ENCODE measurements at places on chromosomes 3 and 15.

DNA sequence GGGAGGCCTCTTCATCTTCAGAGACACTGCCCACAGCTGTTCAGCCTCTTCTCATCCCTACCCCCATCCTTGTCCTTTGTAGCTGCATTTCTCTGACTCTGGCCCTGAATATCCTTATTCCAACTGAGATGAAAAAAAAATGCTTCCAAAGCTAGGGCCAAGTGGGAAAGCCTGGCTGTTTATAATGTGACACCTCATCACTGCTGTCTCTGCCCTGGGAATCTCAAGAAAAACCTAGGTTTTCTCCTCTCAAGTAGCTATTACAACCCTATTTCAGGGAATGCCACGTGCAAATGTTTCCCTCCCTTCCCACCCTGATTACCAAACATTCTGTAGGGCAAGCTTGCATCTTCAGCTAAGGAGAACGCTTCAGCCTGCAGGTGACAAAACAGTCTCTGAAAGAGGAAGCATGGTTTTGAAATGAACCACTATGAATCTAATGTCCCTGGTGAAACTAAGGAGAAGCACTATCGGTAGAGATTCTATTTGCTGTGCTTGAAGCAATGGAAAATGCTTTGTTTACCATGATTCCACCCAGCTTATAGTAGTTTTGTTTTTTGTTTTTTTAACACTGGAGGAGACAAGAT is 65.4 kb downstream of the USF3 start:
- DNase-seq: peak; percentile 13

DNA sequence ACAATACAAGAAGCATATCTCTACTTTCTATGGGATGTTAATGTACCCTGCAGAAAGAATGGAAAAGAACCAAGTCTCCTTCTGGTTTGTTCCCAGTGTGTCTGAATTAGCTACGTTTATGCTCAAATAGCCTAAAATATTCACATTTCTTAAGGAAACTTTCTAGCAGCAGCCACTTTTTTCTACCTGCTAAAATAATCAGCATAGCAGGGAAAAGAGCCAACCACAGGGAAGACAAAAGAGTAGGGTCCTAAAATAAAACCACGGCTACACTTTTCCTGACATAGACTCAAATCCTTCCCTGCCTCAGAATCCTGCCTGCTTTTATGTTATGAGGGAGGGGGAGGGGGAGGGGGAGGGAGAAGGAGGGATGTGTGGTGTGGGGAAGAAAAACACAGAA is 136.7 kb downstream of the GBE1 start:
- DNase-seq: no peak

GRCh38 chr3:66279168-66279567 is 58.4 kb downstream of the SLC25A26 start:
- DNase-seq: no peak

DNA sequence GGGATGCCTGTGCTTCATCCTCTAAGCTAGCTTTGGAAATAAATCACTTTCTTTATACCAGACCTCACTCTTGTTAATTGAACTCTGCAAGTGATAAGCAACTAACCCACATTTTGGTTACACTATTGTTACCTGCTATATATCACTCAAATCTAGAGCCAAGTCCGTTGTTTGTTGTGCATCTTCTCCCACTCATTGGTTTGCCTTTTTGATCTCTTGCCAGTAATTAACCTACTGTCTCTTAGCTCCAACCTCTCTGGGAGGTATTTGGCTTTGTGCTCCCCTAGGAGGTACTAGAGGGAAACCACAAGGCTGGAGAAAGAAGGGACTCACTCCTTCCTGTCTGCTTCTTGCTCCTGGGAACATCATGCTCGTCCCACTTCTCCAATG is 12.8 kb upstream of the CRBN start:
- DNase-seq: no peak

DNA sequence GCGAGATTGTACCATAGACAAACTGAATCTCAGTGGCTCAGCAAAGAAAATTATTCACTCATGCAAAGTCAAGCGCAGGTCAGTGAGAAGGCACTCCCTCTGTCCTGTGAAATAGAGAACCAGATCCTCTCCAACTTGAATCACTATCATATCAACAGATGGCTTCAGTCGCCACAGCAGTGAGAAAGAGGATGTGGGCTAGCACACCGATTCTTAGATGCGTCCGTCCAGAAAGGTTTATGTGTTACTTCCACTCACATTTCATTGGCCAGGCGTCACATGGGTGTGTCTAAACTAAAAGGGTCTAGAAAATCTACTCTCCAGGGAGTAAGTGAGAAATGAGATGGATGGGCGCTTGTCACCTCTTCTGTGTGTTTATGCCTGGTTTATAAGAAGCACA is 141.6 kb upstream of the KBTBD8 start:
- DNase-seq: peak; percentile 21

GRCh38 chr3:133943639-133944141 is 48.0 kb upstream of the RAB6B start:
- no peak for DNase-seq

- DNase-seq: no peak
These were observed 112.9 kb downstream of the SEC22A start for GRCh38 chr3:123314359-123315270.

- no peak for DNase-seq
These were observed 36.4 kb upstream of the ABHD2 start for GRCh38 chr15:89051875-89052274.

- DNase-seq: no peak
These were observed 531.9 kb downstream of the AGBL1 start for GRCh38 chr15:86611417-86612040.

- DNase-seq: no peak
These were observed 2.5 kb upstream of the PLCH1 start for GRCh38 chr3:155747286-155747945.

- DNase-seq: no peak
These were observed 58.0 kb downstream of the CHD2 start for GRCh38 chr15:92958105-92958504.

DNA sequence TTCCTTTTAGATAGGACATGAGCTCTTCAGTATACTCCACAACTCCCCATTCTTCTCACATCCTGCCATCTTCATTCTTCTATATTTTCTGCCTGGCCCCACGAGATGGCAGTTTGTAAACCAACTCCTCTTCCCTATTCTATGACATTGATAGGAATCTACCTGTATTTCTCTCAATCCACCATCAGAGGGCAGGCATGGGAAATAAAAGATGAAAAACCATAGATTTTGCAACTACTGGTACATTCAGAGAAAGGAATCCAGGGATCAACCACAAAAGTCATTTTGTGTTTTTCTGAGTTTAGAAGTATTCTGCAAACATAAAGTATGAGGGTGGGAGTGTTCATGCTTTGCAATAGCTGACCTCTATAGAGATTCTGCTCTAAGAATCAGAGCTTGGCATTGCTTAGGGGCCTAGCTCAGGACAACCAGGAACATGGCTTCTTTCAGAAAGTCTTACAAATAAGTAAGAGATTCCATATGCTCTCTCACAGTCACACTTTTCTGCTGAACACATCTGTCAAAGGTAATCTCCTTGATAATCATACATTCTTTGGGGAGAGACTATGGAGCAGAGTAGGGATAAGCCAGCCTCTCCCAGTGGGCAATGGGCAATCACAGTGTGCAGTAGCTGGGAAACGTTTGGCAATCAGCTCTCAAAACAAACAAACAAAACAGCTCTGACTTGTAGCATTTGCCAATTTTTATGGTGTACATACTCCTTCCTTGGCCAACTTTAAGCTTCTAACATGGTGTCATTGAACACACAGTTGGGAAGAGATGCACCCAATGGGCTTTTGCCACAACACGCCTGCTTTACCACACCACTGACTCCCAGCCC is 43.1 kb upstream of the SLC25A36 start:
- DNase-seq: no peak
